ENCODE measurements at places on chromosomes 2 and 18.

DNA sequence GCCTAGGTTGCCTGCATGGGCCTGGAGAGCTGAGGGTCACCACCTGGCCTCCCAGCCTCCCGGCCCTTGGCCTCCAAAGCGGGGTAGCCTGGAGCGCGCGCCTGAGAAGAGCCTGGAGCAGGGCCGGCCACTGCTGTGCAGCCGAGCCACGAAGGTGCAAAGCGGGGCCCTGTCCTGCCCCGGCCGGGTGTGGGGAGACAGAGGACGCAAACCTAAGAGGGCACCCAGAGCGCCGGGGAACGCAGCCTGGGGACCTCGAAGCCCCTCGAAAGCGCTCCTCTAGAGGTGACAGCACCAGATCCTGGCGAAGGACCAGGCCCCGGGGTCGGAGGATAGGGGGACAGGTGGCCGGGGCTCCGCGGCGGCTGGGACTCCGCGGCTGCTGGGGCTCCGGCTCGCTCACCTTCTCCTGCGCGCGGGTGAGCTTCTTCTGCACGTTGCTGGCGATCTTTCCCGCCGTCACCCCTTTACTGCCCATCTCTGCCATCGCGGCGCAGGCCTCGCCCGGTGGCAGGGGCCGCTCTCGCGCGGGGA is 430 bp downstream of the BIN1 start:
- DNase-seq, result no peak

DNA sequence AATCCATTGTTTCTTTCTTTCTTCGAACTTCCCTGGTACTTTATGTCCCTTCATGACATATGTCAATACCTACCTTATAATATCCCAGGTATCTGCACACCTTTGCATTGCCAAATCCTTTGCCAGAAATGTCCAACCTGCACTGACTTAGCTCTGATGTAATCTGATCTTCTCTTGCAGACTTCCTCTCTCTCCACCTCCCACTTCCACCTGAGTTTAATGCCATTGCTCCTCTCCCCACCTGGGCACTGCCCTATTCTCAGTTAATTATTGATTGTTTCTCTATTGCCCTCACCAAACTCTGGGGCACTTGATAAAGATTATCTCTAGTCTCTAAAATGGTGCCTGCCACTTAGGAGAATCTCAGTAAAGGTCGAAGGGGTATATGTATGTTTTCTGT is 23.0 kb downstream of the ARHGAP15 start:
- no peak for DNase-seq

DNA sequence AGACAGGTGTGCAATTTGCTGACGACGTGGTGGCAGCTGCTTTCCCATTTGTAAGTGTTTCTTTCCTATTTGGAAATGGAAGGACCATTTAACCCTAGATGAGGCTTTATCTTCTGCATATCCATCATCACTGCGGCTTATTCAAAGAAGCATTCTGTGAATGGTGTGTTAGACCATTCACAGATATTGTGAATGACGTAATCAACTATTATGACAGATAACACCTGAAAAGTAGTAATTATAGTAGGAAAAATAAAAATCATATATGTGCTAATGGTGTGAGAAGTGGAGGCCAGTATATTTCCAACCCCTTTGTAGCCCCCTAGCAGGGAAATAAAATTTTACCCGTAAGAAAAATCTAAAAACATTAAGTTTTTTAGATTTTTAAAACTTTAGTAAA is 424.5 kb upstream of the CRIM1 start:
- DNase-seq, result no peak

GRCh38 chr2:108604196-108604595 is 69.9 kb downstream of the LIMS1 start:
- DNase-seq, result no peak
